Mesothelial cell of epicardium (in vitro differentiated cells): ENCODE measurements at places on chromosomes 5 and 9. TPM values are rescaled to one million over a fixed set of nuclear protein-coding genes. Genes with fewer than 3 reads are reported as not detected.

ARHGEF28 gene
- 0.22 to 0.40 TPM (median 0.29 TPM) in 3 replicates for total RNA-seq

DNA sequence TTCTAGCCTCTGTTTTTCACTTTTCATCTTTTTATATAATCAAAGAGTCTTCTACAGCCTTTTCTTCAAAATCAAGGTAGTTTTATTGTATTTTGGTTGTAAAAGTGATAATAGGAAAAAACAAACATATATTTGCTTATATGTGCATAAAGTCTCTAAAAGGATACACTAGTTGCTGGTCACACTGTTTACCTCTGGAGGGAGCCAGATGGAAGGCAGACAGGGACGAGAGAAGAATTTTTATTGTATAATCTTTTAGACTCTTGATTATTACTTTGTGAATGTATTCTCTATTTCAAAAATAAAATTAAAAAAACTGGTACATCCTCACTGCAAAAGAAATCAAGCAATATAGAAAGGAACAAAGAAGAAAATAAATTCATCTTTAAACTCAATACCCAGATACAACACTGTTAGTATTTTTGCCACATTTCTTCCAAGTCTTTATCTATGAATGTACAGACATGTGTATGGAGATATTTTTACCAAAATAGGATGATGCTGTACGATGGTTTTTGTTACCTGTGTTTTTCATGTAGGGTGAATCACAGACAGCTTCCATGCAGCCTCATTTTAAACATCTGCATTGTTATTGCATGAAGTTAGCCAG, 6.1 kb upstream of the RNF183 start:
- H3K36me3 ChIP-seq: no peaks in the 10 kb centered on the region
- no peak overlapping the region for H3K4me3 ChIP-seq
- H3K4me1 ChIP-seq: no peaks in the 10 kb centered on the region
- no peak overlapping the region for H3K27ac ChIP-seq
- DNase-seq: no peak

ADCY2 gene
- 0.84 to 3.0 TPM (median 0.86 TPM) in 3 replicates for total RNA-seq

DNA sequence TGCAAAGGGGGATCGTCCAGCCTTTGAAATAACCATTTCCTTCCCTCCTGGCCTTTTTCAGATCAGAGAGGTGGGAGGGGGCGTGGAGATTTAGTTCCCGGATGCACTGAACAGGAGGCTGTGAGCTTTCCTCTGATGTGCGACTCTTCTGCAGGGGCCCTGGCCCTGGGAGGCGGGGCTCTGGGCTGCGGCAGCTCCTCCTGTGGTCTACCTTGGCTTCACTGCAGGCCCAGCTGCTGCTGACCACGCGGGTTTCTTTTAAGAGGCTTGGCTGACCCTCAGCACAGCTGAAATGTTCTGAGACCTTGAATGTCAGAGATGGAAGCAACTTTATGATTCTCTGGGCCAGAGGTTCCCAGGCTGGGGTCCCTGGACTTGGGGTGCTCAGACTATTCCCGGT, 27.0 kb upstream of the COL15A1 start:
- no peak overlapping the region for H3K4me3 ChIP-seq
- peaks cover 9% of the 10 kb centered on the region for H3K4me1 ChIP-seq
- H3K36me3 ChIP-seq: no peaks in the 10 kb centered on the region
- H3K27me3 ChIP-seq: peaks cover 5% of the 10 kb centered on the region

GRCh38 chr9:112338561-112338960, 5.1 kb upstream of the PTBP3 start:
- H3K27ac ChIP-seq: no peak overlapping the region
- H3K27me3 ChIP-seq: no peaks in the 10 kb centered on the region
- H3K4me3 ChIP-seq: no peak overlapping the region
- no peaks in the 10 kb centered on the region for H3K36me3 ChIP-seq
- H3K4me1 ChIP-seq: peaks cover 9% of the 10 kb centered on the region

GRCh38 chr5:92912283-92912682, 668.7 kb downstream of the NR2F1-AS1 start:
- H3K4me1 ChIP-seq: peaks cover 65% of the 10 kb centered on the region
- H3K36me3 ChIP-seq: no peaks in the 10 kb centered on the region
- H3K4me3 ChIP-seq: no peak overlapping the region

- no peaks in the 10 kb centered on the region for H3K36me3 ChIP-seq
- peaks cover 60% of the 10 kb centered on the region for H3K4me1 ChIP-seq
- no peak for DNase-seq
- peak overlapping the region; percentile 73 for H3K27ac ChIP-seq
These were observed 32.7 kb upstream of the CDKN2B start for GRCh38 chr9:22041775-22042174.

GRIN1 gene
- 0.58 to 0.99 TPM (median 0.64 TPM) in 3 replicates for total RNA-seq

GRCh38 chr5:145470396-145470979, 364.7 kb downstream of the PRELID2 start:
- H3K36me3 ChIP-seq: no peaks in the 10 kb centered on the region
- peaks cover 31% of the 10 kb centered on the region for H3K4me1 ChIP-seq
- H3K4me3 ChIP-seq: no peak overlapping the region

QRFP gene
- not detected in 3 replicates for total RNA-seq

- no peak overlapping the region for H3K27ac ChIP-seq
- no peak overlapping the region for H3K4me3 ChIP-seq
- no peaks in the 10 kb centered on the region for H3K27me3 ChIP-seq
- H3K4me1 ChIP-seq: no peaks in the 10 kb centered on the region
- H3K36me3 ChIP-seq: peaks cover 35% of the 10 kb centered on the region
These were observed 24.4 kb downstream of the HNRNPH1 start for GRCh38 chr5:179599100-179599499.

NUTM2G gene
- total RNA-seq: 0.16 to 0.20 TPM in 2 of 3 replicates, not detected in the other
